ENCODE measurements at places on chromosomes 5 and 9. TPM values are rescaled to one million over a fixed set of nuclear protein-coding genes. Genes with fewer than 3 reads are reported as not detected.

DNA sequence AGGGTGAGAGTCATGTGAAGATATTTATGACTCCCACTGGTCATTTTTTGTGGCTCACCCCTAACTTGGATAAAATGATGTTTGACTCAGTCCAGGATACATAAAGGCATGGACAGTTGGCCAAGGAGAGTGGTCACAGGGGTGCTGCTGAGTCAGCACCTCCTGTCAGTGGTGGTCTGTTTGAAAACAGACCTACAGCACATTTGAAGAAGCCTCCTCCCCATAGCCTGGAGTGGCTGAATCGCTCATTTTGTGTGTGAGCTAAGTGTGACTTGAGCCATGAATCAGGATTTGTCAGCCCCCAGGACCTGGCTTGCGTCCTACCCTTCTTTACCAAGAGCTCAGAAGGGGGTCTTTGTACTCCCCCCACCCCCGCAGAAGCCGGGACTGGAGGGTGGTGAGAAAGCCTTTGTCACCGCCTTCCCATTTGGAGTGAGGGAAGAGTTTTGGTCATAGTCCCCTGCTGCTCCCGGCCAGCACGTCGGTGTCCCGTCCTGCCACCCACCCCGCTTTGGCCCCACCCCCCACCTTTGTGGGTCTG is 35.6 kb downstream of the TRIO start:
- H3K27ac ChIP-seq, result no peak overlapping the region
- no peak overlapping the region for H3K4me3 ChIP-seq
- H3K36me3 ChIP-seq, result no peaks in the 10 kb centered on the region
- no peak for DNase-seq

GRCh38 chr9:98391406-98391805 is 136.0 kb upstream of the TBC1D2 start:
- H3K4me1 ChIP-seq, result no peaks in the 10 kb centered on the region
- DNase-seq, result no peak
- H3K27me3 ChIP-seq, result no peaks in the 10 kb centered on the region
- no peak overlapping the region for H3K27ac ChIP-seq
- no peaks in the 10 kb centered on the region for H3K36me3 ChIP-seq

DNA sequence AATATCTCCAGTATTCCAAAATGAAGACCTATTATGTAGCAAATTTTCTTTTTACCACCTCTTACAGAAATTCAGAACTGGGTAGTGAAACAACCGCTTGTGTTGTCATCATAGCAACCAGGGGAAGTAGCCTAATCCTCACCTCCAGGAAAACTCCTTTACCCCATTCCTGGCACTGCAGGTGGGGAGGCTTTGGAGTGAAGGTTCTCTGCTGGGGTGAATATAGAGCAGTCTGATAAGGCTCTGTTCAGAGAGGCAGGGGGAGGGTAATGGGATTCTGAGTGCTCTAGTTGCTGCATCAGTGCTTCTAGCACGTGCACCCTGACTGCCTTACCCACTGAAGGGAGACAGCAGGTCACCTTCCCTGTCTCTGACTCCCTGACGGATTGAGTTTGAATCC is 116.2 kb downstream of the MAN2A1 start:
- DNase-seq, result no peak
- H3K4me1 ChIP-seq, result no peaks in the 10 kb centered on the region
- no peaks in the 10 kb centered on the region for H3K27me3 ChIP-seq
- H3K27ac ChIP-seq, result no peak overlapping the region
- H3K36me3 ChIP-seq, result no peaks in the 10 kb centered on the region
- no peak overlapping the region for H3K4me3 ChIP-seq

- H3K27ac ChIP-seq, result no peak overlapping the region
- DNase-seq, result no peak
- no peaks in the 10 kb centered on the region for H3K4me1 ChIP-seq
- no peaks in the 10 kb centered on the region for H3K36me3 ChIP-seq
- no peaks in the 10 kb centered on the region for H3K27me3 ChIP-seq
Observed at GRCh38 chr5:118637947-118638670, 350.2 kb downstream of the DTWD2 start.

GRCh38 chr9:133151041-133151440 is 12.7 kb downstream of the GBGT1 start:
- no peaks in the 10 kb centered on the region for H3K27me3 ChIP-seq
- H3K27ac ChIP-seq, result no peak overlapping the region
- peaks cover 17% of the 10 kb centered on the region for H3K4me1 ChIP-seq
- H3K36me3 ChIP-seq, result no peaks in the 10 kb centered on the region
- H3K4me3 ChIP-seq, result no peak overlapping the region

DNA sequence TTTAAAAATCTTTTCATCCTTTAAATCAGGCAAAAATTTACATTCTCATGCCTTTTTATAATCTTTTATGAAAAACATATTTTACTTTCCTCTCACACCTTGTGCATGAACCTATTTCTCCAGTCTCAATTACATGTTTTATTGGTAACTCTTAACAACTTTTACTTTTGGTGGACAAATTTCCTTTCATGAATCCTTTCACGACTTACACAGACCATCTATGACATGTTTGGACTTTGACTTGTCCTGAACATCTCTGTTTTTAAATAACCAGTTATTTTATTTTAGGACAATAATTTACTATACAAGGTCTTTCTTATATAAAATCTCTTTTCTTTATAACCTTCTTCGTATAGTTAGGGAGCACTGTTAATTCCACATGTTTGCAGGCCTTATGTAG is 26.5 kb upstream of the MTMR12 start:
- H3K27ac ChIP-seq, result no peak overlapping the region
- DNase-seq, result no peak
- no peaks in the 10 kb centered on the region for H3K27me3 ChIP-seq
- H3K4me1 ChIP-seq, result no peaks in the 10 kb centered on the region
- no peaks in the 10 kb centered on the region for H3K36me3 ChIP-seq

DNA sequence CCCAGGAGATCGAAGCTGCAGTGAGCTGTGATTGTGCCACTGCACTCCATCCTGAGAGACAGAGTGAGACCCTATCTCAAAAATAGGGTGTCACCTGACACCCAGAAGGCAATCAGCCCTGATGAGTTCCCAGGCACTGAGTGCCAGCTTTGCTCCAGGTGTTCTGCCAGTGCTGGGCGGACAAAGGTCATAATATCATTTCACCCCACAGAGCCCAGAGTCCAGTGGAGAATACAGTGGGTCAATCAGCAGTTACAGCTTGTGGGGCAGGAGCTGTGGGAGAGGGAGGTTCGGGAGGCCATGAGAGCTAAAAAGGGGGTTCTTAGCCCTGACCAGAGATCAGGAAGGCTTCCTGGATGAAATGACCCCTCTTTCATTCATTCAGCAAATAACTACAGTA is 24.4 kb upstream of the SH3RF2 start:
- no peak overlapping the region for H3K4me3 ChIP-seq
- H3K36me3 ChIP-seq, result no peaks in the 10 kb centered on the region
- no peaks in the 10 kb centered on the region for H3K4me1 ChIP-seq
- no peak for DNase-seq

DNA sequence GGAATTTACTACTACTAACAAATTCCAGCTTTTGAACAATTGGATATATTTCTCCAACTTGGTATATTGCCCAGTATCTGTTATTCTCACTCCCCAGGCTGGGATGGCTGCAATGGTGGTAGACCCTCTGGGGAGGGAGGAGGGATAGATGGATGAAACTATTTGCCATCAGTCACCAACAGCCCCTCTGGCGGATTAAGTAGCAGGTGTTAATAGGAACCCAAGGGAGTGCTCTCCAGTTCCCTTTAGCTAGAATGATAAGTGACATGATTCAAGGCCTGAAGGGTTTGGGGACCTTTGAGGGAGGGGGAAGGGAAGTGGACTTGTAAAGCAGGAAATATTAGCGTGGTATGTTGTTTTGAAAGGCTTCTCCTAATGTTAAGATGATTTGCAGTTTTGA is 824.0 kb upstream of the ARRDC3 start:
- no peak overlapping the region for H3K4me3 ChIP-seq
- no peaks in the 10 kb centered on the region for H3K4me1 ChIP-seq
- no peaks in the 10 kb centered on the region for H3K36me3 ChIP-seq
- no peaks in the 10 kb centered on the region for H3K27me3 ChIP-seq
- H3K27ac ChIP-seq, result no peak overlapping the region

DNA sequence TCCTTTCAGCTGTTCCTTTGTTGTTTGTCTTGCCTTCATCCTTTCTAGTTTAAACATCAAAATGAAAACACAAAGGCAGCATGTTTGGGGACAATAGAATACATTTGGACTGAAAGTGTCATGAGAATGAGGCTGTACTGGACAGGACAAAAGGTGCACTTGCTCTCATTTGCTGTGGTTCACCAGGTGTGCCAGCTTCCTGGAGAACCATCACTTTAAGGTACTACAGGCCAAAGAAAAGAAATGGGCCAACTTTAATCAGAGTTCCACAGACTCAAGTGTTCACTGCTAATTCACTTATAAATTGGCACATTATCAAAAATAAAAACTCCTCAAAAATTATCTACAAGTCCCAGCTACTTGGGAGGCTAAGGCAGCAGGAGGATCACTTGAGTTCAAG is 53.8 kb downstream of the ABHD17B start:
- H3K4me3 ChIP-seq, result no peak overlapping the region
- no peaks in the 10 kb centered on the region for H3K27me3 ChIP-seq
- DNase-seq, result no peak
- H3K27ac ChIP-seq, result no peak overlapping the region
- no peaks in the 10 kb centered on the region for H3K4me1 ChIP-seq

The LCN2 gene
- 14.3 TPM for total RNA-seq

Measured in upper lobe of right lung (tissue), 1 donor.